ENCODE measurements at places on chromosomes 7 and 10. TPM values are rescaled to one million over a fixed set of nuclear protein-coding genes. Genes with fewer than 3 reads are reported as not detected.

Gene CYP3A4
- total RNA-seq, result not detected

Gene CUZD1
- 0.58 TPM for total RNA-seq

Gene SORCS1
- not detected for total RNA-seq

Gene LBX1
- total RNA-seq, result not detected

Gene NXPH1
- total RNA-seq, result not detected

Gene ITGB8
- total RNA-seq, result 25.0 TPM
